ENCODE measurements at places on chromosomes 4 and X. TPM values are rescaled to one million over a fixed set of nuclear protein-coding genes. Genes with fewer than 3 reads are reported as not detected.
A peak's percentile ranks its signal among the peaks of the same experiment; 100 is the strongest.

- no peak for DNase-seq
Measured at GRCh38 chr4:175514174-175514573, 297.9 kb downstream of the GPM6A start.

GRCh38 chrX:56762220-56762619, 33.2 kb downstream of the NBDY start:
- no peak for DNase-seq

GRCh38 chr4:32686123-32686522, 1966.0 kb downstream of the PCDH7 start:
- DNase-seq, result no peak

DNA sequence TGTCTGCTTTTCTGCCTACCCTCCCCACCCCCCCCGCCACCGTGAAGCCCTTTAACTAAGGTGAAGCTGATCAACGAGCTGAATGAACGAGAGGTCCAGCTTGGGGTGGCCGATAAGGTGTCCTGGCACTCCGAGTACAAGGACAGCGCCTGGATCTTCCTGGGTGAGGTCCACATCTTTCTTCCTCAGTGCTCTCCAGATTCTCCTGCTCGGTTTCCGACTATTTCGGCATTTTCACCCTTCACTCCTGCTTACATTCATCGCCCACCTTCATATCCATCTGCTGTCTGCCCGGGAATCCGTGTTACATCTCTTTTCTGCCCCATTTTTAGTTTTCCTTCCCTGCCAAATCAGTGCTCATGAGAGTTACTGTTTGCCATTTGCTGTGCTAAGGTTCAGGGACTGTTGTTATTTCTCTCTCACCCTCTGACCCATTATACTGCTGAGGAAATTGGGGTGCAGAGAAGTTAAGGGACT, 459 bp downstream of the RBMX2 start:
- no peak for DNase-seq

GRCh38 chrX:72052415-72053090, 79.2 kb downstream of the RTL5 start:
- DNase-seq, result peak; percentile 77

DNA sequence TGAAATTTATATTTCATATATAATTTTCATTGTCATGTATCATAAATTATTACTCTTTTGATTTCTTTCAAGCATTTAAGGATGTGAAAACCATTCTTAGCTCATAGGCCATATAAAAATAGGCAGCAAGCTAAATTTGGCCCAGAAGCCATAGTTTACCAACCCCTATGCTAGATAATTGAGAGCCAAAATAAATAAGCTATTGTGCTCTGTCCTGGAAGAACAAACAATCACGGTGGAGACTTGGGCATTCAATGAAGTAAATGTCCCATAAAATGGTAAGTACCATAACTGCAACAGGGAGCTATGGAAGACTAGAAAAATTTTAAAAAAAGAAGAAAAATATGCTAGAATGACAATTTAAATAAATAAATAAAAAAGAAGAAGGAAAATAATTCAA, 60.9 kb upstream of the PACRGL start:
- DNase-seq, result no peak

DNA sequence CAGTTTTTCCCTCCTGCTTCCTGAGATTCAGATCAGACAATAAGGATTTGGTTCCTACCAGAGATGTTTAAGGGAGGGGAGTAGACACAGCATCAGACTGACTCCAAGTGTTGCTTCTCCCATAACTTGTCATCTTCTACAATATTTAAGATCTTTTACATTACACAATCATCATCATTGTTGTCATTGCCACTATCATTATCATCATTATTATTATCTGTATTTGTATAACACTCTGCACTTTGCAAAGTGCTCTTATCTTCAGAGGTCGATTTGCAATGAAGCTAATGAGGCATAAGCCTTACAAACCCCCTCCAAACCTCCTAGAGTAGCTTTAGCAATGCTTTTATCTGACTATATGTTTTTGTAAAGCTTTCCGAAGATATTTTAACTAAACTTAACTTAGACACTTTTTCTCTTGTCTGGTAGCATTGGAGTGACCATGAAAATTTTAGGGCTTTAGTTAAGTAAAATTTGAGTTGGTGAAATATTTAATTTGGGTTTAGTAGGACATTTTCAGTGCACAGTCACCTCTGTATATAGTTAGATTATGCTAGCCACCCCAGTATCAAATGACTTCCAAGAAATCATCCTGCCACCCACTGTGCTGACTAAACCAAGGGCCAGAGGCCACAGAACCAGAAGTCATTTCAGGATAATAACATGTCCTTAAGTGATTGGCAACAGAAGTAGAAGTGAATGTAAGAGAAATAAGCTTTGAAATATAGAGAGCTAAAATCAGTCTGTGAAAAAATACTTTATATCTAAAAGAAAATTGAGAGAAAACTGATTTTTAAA, 124.2 kb upstream of the NRK start:
- DNase-seq, result no peak

GRCh38 chrX:18173494-18174180, 47.0 kb downstream of the BEND2 start:
- no peak for DNase-seq

DNA sequence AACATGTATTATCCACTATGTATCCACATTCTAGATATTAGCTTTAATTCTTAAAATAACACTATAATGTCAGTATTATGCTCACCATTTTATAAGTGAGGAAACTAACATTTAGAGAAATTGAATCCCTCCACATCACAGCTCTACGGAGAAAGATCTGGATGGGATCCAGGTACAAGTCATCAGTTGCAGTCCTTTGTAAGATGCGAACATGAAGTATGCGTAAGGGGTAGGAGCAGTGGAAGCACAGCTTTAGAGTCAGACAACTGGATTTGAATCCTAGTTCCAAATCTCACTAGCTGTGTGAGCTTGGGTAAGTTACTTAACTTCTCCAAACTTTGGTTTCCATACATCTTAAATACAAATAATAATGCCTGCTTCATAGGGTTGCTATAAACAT, 162.5 kb downstream of the ATP10D start:
- no peak for DNase-seq

TBX22 gene
- not detected for total RNA-seq

DKK2 gene
- not detected for total RNA-seq

CHIC1 gene
- 12.3 TPM for total RNA-seq

GAGE2A gene
- not detected for total RNA-seq

UGT2B11 gene
- total RNA-seq, result not detected
